ENCODE measurements at places on chromosomes 6 and 20.
A peak's percentile ranks its signal among the peaks of the same experiment; 100 is the strongest.

DNA sequence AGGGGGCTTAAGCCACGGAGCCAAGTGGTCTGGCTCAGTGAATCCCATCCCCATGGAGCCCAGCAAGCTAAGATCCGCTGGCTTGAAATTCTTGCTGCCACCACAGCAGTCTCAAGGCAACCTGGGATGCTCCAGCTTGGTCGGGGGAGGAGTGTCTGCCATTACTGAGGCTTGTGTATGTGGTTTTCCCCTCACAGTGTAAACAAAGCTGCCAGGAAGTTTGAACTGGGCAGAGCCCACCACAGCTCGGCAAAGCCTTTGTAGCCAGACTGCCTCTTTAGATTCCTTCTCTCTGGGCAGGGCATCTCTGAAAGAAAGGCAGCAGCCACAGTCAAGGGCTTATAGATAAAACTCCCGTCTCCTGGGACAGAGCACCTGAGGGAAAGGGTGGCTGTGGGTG lies 25.5 kb upstream of the IL20RA start:
- no peak for DNase-seq

DNA sequence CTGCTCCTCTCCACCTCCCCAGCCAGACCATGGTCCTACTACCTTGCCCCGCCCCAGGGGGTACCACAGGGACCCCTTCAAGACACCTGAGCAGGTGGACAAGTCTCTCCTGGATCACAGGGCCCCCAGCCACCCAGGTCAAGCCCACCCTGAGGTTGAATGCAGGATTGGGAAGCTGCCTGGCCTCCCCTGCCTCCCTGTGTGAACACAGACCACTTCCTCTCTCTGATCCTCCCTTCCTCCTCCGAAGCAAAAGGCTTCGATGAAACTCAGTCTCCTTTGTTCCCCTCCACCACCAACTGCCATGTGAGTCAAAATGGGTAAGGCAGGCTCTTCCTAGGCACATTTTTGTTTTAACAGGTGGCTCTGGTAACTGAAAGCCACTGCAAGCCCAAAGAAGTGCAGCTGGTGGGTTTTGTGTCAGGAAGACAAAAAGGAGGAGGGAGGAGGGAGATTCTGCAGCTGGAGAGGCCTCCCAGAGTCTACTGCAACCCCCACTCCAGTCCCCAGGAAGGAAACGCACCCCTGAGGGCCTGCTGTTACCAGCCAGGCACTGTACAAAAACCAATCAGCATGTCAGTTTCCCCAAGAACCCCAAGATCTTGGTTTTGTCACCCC lies 5.4 kb downstream of the ADA start:
- DNase-seq = peak; percentile 92

GRCh38 chr6:33191383-33192104 lies 723 bp downstream of the COL11A2 start:
- peak; percentile 65 for DNase-seq

GRCh38 chr6:157312757-157313156 lies 10.6 kb downstream of the TMEM242 start:
- no peak for DNase-seq

DNA sequence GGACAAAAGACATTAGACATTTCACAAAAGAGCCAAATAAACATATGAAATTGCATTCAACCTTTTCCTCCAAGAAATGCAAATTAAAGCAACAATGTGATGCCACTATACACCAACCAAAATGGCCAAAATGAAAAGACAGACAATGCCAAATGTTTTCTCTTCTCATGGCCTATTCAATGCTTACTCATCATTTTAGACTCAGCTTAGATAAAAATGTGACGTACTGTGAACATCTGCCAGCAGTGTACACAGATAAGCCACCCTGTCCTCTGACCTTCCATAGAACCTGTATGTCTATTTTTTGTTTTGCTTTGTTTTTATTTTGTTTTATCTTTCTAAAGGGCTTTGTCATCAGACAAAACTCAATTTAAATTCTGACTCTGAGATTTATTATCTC lies 385.2 kb downstream of the FRK start:
- no peak for DNase-seq

GRCh38 chr20:54028276-54029011 lies 42.0 kb downstream of the BCAS1 start:
- DNase-seq = no peak

DNA sequence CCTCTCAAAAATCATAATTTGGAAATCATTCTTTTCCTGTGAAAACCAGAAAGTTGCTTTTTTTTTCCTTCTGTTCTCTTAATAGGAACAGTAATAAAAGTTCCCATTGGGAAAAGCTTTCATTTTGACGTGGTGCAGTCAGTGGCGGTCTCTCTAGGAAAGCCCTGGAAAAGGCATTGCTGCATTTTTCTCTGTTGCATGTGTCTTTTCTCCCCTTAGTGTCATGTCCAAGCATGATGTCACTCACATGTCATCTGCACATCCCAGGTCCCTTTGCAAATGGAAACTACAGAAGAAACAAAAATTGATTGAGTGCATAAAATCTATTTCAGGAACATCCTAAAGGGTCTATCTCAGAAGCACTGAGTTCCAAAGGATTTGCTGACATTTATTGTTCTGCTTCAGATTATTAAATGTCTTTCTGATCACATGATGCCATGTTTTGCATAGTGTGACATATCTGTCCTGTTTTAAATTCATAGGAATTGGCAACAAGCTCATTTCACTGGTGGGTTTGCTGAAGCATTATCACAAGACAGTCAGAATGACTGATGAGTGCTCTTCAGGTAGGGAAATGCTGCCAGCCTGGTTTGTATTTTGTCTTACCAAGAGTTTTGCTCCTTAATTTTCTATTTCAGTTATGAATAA lies 208.7 kb downstream of the SOX4 start:
- DNase-seq = no peak

DNA sequence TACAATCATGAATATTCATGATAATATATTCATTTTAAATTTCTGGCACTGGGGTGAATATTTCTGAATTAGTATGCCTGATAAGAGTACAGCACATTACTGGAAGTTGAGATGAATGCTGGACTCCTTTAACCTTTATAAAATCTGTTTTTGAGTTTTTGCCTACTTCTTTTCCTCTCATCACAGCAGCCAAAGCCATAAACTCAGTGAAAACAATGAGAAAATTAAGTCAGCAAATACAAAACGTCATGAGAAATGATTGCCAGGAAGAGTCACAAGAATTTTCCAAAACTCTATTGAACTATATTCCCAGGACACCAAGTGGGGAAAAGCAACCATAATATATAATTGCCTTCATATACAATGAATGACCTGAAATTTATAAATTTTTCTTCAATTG lies 837.6 kb downstream of the TBC1D32 start:
- no peak for DNase-seq

- no peak for DNase-seq
Observed at GRCh38 chr6:130296854-130297253, 69.0 kb upstream of the TMEM200A start.

- DNase-seq = no peak
Observed at GRCh38 chr20:52033313-52033712, 158.3 kb downstream of the ZFP64 start.

DNA sequence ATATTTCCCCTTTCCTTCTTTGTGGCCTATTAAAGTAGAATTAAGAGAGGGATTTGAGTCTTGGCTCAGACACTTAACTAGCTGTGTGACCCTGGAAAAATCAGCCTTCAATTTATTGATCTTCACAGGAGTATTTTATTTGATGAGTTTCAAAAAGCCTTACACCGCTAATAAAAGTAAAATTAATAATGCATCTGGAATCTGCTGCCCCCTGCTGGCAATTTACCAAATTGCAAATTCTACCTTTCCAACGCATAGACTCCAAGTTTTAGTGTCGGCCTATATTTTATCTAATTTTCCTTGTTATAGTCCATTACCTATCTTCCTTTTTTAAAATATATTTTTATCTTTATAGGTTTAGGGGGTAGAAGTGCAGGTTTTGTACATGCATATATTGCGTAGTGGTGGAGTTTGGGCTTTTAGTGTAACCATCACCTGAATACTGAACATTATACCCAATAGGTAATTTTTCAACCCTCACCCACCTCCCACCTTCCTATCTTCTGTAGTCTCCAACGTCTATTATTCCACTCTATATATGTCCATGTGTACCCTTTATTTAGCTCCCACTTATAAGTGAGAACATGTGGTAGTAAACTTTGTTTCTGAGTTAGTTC lies 46.3 kb downstream of the GOPC start:
- peak; percentile 35 for DNase-seq

DNA sequence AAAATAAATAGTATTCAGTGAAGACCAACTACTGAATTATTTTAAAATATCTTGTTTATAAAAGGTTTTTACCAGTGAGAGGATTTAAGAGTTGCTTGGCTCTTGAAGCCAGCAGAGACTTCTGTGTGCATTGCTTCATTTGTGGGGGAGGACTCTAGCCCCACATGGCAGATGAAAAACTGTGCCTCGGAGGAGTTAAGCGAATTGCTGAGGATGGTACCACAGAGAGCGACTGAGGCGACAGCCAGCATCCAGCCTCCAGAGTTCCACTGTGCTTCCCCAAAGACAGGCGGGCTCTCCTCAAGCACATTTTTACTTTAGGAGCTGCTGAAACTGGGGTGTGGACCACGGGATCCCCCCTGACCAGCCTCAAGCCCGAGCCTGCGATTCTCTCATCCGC lies 80.7 kb downstream of the THBS2 start:
- DNase-seq = no peak

- DNase-seq = no peak
Observed at GRCh38 chr6:152941746-152942145, 41.1 kb downstream of the FBXO5 start.

- DNase-seq = no peak
Observed at GRCh38 chr6:31836047-31836473, 8.5 kb downstream of the HSPA1B start.

GRCh38 chr20:34200023-34200422 lies 41.2 kb upstream of the ASIP start:
- no peak for DNase-seq

DNA sequence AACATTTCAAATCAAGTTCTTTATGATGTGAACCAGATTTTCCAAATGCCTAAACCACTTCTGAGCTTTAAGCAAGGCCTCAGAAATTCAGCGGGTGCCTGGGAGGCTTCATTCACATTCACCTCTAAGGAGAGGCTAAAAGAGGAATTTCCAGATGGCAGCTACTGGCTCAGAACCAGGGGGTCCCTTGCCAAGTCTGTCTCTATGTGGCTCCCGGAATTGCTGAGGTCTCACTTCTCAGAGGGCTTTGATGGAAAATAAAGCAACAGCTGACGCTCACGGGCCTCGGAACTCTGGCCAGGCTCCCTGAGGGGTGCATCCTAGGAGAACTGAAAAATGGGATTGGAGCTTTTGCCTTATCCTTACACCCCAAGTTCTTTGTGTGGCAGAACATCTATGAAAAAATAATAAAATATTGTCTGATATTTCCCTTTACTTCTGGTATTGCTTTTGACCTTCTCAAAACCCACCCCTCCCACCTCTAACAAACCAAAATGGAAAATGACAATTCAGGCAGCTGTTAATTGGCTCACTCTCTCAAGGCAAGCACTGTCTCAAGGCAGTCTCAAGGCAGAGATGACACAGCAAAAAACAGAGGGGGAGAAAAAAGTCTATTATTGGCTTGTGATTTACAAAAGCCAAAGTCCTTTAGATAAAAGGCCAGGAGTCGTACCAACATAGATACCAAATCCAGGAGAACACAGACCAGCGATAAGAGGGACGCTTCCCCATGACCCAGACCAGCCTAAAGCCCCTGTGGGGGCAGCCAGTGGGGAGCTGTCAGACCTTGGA lies 21.8 kb upstream of the LRRN4 start:
- peak; percentile 90 for DNase-seq

DNA sequence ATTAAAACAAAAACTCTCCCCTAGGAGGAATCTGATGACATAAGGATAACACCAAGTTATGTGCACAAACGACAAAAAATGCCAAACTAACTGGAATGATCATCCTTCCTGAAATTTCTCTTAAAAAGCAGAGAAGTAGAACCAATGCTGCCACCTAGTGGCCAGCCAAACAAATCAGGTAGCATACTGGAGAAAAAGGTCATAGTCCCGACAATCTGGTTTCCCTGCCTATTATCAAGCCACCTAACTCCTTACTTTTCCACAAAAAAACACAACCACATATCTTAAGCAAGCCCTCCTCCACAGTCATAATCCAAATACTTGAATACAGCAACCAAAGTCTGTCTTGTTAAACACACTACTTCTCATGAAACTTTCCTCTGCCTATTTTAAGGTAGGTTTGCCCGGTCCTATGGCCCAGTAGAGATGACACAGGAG lies 5.3 kb downstream of the OARD1 start:
- DNase-seq = peak; percentile 64

GRCh38 chr6:64034910-64035655 lies 399.5 kb downstream of the PHF3 start:
- DNase-seq = no peak

DNA sequence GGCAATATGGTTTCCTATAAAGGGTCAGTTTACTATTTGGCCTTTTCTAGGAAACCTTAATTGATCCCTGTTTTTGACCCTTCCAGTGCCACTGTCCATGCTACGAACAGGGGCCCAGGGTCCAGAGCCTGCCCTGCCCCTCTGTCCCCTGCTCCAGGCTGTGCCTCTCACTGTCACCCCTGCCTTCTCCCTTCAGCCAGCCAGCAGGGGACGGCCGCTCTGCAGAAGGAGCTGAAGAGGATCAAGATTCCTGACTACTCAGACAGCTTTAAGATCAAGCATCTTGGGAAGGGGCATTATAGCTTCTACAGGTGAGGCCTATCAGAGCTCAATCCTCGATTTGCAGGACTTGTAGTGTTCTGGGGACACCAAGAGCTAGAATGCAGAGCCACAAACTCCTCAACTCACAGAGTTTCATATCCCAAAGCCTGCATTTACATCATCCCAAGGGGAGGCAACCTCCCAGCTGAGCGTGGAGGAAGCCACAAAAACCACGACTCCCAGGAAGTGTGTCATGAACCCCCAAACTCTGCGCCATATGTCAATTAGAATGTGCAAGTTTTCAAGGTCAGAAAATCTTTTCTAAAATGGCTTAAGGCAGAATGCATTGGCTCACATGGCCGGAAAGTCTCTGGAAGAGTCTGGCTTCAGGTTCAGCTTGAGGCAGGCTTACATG lies 3.6 kb downstream of the BPI start:
- no peak for DNase-seq

DNA sequence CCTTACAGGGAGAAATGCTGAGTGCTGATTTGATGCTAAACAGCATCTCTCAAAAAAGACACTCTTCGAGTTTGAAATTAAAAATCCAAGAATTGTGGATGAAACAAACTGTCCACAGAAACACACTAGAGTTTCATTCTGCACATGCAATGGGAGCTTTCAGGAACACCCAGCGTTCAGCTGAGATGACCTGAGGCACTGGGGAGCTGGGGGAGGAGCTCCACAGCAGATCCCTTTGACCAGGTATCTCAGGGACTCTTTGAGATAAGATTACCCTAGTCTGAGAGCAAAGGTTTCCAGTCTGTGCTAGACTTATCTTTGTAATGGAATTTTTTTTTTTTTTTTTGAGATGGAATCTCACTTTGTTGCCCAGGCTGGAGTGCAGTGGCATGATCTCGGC lies 70.8 kb upstream of the AGPAT4 start:
- no peak for DNase-seq

DNA sequence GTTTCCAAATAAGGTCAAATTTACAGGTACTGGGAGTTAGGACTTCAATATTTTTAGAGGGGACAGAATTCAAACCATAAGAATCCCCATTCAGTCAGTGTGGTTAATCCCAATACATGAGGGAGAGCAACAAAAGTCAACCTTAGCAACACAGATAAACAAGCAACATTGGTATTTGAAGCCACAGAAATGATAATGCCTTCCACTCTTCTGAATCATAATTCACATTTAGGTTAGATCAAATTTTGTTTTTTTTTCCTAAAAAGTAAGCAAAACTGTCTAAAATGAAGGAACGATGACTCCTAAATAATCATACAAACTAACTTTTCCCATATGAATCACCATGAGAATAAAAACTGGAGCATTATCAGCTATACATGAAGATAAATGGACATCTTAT lies 246.0 kb upstream of the TENT5A start:
- no peak for DNase-seq
